Suppressor macrophage treated with lipopolysaccharide for 4 hours (primary cell): ENCODE measurements at places on chromosomes 11 and 22.
A peak's percentile ranks its signal among the peaks of the same experiment; 100 is the strongest.

GRCh38 chr11:126899961-126900748, 100.4 kb downstream of the KIRREL3 start:
- DNase-seq, result no peak

DNA sequence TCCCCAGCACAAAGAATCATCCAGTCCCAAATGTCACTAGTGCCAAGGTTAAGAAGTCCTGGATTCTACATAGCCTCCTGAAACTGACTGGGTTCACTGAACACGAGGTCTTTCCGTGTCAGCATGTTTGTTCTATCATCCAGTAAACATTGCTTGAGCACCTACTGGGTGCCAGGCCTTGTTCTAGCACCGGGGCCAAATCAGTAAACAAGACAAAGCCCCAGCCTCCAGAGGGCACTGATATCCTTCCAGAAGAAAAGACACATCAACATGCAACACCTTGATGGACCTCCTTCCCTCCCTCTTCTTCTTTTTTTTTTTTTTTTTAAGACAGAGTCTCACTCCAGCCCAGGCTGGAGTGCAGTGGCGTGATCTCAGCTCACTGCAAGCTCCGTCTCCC, 26.9 kb downstream of the TPST2 start:
- DNase-seq, result no peak

GRCh38 chr11:8080069-8080670, 841 bp upstream of the TUB start:
- DNase-seq, result no peak

DNA sequence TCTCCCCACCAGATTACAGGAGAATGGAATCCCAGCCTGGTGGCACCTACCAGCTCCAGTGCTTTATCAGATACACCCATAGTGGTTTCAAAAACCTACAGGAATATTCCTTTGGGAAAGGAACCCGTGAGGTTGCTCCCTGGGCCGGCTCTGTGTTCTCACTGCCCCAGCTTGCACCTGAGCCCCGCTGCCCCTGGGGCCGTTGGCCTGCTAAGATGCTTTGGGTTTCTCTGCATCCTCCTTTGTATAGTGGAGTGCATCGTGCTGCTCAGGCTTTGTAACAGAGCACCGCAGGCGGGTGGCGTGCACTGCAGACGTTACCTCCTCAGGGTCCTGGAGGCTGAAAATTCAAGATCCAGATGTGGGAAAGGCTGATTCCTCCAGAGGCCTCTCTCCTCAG, 414.1 kb downstream of the BRD1 start:
- no peak for DNase-seq

DNA sequence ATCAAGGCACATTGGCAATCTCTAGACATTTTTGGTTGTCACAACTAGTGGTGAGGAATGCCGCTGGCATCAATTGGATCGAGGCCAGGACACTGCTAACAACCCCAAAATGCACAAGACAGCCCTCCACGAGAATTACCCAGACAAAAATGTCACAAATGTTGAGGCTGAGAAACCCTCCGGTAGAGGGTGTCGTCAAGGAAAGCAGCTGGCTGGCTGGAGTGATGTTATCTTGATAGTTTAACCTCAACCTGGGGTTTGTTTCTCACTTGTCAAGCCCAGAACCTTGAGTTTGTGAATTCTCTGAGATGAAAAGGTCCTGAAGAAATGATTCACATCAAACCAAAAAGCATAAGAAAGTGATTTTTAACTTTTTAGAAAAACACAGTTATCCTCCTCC, 21.1 kb upstream of the TMPRSS13 start:
- peak; percentile 52 for DNase-seq

- DNase-seq, result no peak
Measured at GRCh38 chr11:120494595-120494994, 17.0 kb upstream of the GRIK4 start.

DNA sequence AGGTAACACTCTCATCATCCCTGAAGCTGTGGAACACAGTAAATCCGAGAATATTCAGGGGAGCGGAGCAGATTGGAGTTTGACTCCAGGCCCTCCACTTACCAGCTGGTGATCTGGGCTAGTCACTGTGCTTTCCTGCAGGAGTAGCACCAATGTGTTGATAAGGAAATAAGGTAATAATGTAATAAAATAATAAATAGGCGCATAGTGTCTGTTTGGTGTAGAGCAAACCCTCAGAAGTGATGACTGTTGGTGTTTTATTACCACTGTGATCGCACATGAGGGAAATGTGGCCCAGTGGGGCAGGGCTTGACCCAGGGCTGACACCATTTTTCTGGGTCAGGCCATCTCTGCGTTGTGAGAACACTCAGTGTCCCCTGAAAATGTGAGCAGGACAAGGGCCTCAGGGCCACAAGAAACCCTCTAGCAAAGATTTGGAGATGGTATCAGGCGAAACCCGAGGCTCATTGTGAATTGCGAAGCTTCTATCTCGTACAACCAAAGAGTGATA, 563.9 kb upstream of the B3GAT1 start:
- no peak for DNase-seq

DNA sequence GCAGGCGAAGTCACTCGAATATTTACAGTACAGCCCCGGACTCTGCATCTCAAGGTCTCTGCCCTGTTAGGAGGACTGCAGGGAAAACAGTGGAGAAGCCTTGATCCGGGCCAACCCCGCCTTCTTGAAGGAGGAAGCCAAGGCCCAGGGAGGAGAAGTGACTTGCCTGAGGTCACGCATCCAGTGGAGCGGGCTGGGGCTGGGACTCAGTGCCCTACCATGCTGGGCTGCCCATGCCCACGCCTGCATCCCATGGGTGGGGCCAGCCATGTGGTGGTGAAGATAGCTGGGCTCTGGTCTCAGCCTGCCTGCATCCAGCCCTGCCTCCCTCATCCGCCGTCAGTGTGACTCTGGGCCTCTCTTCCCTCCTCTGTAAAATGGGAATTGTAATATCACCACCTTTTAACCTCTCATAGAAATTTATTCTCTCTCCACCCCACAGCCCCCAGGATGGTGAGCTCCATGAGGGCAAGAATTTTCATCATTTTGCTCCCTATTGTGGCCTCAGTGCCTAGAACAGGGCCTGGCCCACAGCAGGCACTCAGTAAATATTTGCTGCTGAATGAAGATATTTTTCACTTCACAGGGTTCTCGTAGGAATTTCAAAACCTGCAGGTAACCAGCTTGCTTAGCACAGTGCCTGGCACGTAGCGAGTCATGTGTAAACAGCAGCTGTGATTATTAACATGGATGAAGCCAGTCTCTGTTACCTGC, 57.3 kb downstream of the OTOG start:
- DNase-seq, result no peak

- peak; percentile 3 for DNase-seq
Measured at GRCh38 chr11:6576471-6577373, 26.7 kb downstream of the RRP8 start.

- DNase-seq, result peak; percentile 82
Measured at GRCh38 chr11:115912484-115912945, 408.3 kb upstream of the CADM1 start.

DNA sequence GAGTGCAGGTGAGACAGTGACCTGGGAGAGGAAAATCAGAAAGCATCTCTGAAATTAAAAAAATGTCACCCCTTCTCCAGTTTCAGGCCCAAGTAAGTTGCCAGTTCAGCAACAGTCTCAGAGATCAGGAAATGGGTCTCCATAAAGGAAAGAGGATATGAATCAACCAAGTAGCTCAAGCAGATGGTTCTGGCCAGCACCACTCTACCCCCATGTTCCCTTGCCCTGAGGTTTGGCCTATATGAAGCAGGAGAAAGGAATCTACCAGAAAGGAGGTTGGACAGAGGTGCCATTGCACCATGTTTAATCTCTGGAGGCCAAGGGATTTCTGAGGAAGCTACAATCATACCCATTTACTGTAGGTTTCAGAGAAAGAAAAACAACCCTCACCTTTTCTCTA, 7.7 kb downstream of the FZD4 start:
- no peak for DNase-seq

DNA sequence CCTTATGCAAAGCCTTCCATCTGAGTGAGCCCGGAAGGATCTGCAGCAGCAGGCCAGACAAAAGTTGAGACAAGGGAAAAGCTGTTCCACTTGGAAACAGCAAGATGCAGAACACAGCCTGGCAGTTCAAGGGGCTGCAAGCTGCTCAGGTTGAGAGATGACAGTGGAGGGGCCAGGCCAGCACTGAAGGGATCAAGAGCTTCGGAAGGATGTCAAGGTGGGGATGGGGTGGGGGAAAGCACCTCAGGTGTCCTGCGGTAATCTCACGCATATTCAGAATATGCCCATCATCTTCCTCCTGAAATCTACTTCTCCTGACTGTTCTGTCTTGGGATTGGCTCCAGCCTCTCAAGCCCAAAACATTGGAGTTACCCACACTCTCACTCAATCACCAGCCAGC, 35.7 kb downstream of the GAB4 start:
- no peak for DNase-seq

- no peak for DNase-seq
Measured at GRCh38 chr11:66491315-66491935, 11.2 kb downstream of the DPP3 start.

DNA sequence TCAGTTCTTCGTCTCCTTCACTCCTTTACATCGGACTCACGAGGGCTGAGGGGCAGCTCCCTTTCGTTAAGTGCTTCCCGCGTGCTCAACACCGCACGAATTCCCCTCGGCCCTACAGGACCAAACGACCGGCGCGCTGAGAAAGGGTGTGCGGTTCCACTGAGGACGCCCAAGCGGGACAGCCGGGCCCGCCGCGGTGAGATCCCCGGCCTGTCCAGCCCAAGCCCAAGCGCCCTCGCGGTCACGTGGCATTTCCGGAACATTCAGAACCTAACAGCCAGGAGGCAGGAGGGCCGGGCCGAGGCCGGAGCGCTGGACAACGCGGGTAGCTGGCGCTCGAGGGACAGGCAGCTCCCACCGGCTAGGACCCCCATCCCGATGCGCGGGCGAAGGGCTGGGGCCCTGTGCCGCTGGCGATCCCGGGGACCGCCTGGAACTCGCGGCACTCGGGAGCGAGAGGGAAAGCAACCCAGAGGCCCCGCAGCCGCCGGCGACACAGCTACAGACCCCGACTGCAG, 737 bp upstream of the STIP1 start:
- DNase-seq, result peak; percentile 86

- no peak for DNase-seq
Measured at GRCh38 chr11:102763440-102763839, 17.0 kb downstream of the MMP10 start.

DNA sequence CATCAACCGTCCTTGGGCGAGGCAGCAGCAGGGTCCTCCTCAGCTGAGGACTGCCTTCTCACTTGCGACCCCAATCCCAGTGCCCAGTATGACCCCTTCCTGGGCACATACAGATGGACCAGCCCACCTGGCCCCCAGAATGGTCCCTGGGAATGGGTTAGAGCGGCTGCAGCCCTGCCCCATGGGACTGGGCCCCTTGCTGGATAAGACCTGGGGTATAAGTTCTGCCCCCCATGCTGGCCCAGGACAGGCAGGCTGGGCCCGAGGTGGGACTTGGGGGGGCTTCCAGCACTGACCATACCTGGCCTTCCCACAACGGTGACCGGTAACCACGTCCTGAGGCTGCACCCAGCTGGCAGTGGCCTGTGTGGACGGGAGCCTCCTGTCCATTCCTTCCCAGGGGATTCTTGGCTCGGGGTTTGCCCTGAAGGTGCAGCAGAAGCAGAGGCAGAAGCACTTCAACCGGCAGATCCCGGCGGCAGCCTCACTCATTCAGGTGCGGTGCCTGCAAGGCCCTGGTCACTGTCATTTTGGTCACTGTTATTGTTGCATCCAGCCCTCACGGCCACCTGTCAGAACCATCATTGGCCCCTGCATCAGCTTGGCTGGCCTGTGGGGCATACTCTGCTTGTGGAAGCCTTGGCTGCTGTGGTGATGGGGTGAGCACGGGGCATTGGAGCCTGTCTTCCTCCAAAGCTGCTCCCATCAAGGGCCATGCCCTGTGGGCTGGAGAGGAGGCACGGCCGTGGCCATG, 114.8 kb downstream of the KCNQ1OT1 start:
- no peak for DNase-seq

DNA sequence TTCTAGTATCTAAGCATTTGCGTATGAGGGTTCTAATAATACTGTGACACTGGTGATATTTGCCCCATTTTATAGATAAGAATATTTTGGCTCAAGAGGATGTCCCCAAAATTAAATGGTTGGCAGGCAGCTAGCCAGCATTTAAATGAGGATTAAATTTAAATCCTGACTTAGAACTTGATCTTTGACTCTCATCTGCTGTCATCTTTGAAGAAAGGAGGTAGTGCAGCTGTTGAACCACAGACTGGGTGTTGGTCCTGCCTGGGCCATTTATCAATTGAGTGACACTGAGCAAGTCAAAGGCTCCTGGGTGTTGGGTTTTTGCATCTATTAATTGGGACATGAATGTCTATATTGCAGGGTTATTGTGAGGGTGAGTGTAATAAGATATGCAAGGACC, 112.3 kb downstream of the INSC start:
- DNase-seq, result no peak

GRCh38 chr11:76682684-76683083, 12.1 kb upstream of the LRRC32 start:
- no peak for DNase-seq

- no peak for DNase-seq
Measured at GRCh38 chr11:66189031-66189745, 79.3 kb upstream of the RAB1B start.

DNA sequence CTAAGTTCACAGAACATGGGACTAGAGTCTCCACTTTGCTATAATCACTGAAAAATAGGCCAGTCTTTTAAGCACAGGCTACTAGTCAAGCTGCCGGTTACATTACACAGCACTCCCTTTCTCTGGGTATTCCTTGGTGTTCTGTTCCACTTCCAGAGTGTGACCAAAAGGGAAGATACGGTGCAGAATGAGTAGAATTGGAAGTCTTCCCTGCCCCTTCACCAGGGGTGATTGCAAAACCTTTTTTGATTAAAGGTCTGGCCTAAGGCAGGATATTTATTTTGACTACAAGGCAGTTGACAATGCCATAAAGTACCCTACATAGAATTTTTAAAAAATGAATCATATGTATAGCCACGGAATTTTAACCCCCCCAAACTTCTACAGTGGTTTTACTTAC, 59.6 kb upstream of the ADORA2A start:
- DNase-seq, result no peak

- peak; percentile 4 for DNase-seq
Measured at GRCh38 chr11:70580036-70580805, 181.9 kb downstream of the CTTN start.

GRCh38 chr11:96168623-96169022, 174.4 kb downstream of the MAML2 start:
- DNase-seq, result peak; percentile 88

DNA sequence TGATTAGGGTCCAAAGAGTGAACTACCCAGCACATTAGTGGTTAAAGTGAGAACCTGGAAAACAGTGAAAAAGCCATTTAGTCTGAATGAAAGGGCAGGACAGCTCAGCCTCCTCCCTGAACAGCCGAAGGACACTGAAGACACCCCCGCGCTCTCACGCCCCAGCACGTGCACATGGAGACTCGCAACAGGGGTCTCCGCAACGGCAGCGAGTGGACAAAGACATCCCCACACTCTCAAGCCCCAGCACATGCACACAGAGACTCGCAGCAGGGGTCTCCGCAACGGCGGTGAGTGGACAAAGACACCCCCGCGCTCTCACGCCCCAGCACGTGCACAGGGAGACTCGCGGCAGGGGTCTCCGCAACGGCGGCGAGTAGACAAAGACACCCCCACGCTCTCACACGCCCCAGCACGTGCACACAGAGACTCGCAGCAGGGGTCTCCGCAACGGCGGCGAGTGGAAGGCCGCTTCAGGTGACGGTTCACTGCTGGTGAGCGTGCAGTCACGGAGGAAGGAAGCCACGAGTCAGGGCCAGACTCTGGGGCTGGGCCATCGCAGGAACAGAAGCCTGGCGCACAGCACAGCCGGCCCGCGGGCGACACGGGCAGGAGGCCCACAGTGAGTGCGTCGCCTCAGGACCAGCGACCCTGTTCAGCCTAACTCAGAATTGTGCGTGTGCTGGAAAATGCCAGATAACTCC, 43.6 kb downstream of the BRD1 start:
- no peak for DNase-seq
